HFFc6 (cell line): ENCODE measurements at places on chromosomes 16 and 17.
A peak's percentile ranks its signal among the peaks of the same experiment; 100 is the strongest.

- DNase-seq, result no peak
Observed at GRCh38 chr16:29012913-29013553, 28.2 kb downstream of the LAT start.

DNA sequence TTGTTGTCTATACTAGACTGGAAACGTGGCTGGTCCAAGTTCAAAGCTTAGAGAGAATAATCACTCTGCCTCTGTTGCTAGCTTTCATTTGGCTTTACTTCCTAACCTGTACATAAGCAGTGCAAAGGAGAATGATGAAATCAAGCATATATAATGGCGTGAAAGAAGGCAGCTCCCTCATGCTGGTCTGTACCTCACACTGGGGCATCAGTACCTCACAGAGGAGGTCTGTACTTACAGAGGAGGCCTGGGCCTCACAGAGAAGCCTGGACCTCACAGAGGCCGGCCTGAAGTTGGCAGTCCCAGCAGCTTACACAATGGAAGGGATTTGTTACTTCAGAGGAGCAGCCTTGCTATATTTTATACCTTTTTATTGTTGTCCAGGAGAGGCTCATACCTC, 53.3 kb upstream of the MSI2 start:
- DNase-seq, result no peak

GRCh38 chr17:40321524-40321929, 12.5 kb downstream of the RARA start:
- no peak for DNase-seq

DNA sequence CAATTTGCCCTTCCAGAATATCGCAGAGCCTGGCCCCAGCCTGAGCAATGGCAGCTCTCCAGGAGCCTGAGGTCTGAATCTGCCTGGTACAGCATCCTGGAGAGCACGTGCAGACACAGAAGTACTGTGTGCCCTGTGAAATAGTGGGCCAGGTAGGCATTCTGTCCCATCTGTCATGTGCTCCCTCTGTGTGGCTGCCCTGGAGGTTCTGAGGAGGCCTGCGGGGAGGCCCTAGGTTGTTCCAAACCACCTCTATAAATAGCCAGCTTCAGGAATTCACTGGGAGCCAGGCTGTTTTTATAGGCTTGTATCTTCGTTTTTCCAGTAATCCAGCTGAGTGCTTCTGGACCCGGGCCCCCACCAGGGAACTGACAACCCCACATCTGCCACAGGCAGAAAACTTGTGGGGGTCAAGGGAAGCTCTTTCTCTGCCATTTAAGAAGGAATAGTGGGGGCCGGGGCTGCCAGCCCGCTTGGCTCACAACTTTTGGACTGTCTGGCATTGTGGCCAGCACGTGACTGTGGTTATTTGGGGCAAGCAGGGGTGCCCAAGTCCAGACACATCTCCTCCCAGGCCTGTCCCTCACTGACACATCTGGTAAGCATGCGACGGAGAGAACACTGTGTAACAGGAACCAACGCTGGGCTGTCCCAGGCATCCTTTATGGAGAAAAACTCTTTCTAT, 356.3 kb upstream of the TNRC6C start:
- peak; percentile 74 for DNase-seq

DNA sequence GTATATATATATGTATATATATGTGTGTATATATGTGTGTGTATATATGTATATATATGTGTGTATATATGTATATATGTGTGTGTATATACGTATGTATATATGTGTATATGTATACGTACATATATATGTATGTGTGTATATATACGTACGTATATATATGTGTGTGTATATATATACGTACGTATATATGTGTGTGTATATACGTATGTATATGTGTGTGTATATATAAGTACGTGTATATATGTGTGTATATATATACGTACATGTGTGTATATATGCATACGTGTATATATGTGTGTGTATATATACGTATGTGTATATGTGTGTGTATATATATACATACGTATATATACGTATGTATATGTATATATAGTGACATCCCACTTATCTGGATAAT, 154.4 kb downstream of the CDRT15L2 start:
- DNase-seq, result no peak

GRCh38 chr16:49747654-49748053, 108.3 kb downstream of the ZNF423 start:
- no peak for DNase-seq
